ENCODE measurements at places on chromosomes 7 and 10.

DNA sequence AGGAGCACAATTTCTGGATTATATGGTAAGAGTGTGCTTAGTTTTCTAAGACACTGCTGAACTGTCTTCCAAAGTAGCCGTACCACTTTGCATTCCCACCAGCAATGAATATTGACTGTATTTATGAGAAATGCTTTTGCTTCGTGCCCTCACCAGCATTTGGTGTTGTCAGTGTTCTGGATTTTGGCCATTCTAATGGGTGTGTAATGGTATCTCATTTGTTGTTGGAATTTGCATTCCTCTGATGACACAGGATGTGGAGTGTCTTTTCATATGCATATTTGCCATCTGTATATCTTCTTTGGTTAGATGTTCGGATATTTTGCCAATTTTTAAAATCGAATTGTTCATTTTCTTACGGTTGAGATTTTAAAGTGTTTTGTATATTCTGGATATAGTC, 558.5 kb upstream of the FZD8 start:
- no peak for DNase-seq

DNA sequence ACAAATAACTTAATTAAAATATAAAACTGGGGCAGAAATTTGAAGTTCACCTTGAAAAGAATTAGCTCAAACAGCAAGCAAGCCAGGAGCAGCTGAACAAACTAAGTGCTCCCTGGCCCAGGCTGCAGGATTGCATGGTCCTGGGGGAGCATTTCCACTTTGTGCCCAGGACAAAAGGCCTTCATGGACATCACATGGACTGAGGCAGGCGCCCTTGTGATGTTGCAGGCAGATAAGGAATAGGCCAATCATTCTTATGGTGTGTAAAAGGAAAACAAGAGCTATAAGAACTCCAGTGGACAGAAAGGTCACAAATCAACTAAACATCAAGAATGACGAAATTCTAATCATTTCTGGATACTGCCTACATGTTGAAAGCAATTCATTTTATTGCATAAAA, 17.5 kb upstream of the TECTB start:
- DNase-seq = no peak

- no peak for DNase-seq
Observed at GRCh38 chr7:55099066-55099820, 80.4 kb downstream of the EGFR start.

- no peak for DNase-seq
Observed at GRCh38 chr10:26430641-26431163, 7.4 kb upstream of the APBB1IP start.

All from NCI-H2107 (cell line).